Stimulated activated CD4-positive, alpha-beta T cell treated with anti-CD3 and anti-CD28 coated beads, Interleukin-1b, Interleukin-23, amount 100 ng/mL, for 1 hour (primary cell): ENCODE measurements at places on chromosomes 3 and 15.

GRCh38 chr15:85710340-85710842 lies 84.3 kb downstream of the KLHL25 start:
- DNase-seq = no peak

- DNase-seq = no peak
Observed at GRCh38 chr15:88813960-88814359, 10.7 kb downstream of the ACAN start.

DNA sequence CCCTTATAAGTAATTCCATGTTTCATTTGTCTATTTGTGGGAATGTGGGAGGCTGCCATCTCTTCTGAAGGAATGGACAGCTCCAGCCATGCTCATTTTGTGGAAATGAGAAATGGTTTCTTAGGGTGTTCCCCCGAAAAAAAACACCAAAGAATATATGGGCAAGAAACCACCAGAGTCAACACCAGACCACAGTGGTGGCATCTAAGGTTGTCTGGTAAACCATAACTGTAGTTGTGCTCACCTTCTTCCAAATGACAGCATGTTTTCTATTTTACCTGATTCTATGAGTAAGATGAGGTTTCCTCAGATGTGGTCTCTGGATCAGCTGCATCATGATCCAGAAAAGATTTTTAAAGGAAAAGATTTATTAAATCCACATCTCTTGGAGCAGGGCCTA lies 217.0 kb upstream of the C2CD4B start:
- no peak for DNase-seq

DNA sequence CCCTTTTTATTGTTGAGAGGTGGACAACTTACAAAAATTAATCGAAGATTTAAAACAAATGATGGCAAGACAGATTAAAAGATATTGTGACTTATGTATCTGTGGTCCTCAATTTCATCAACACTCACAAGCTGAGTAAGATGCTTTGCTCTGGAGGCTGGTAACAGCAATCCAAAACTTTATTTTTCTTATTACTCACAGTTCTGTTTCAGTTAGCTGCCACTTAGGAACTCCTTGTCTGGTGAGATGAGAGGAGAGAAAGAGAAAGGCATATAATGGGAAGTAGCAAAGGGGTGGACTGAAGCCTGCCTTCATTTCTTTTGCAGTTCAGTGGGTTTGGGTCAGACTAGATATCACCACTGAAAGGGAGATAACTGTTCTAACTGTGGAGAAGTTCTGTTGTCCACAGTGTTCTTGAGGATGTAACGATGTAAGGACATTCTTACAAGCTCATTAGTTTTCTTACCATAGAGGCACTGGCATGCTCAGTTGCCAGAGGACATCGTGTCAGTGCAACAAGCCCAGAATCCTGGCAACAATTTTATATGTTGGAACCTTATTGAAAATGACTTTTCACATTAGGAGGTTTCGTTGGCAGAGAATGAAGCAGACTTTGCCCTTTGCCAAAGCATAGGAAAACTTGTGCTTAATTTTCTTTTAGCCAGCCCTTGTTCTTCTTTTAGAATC lies 93.6 kb downstream of the PLCL2 start:
- DNase-seq = no peak

DNA sequence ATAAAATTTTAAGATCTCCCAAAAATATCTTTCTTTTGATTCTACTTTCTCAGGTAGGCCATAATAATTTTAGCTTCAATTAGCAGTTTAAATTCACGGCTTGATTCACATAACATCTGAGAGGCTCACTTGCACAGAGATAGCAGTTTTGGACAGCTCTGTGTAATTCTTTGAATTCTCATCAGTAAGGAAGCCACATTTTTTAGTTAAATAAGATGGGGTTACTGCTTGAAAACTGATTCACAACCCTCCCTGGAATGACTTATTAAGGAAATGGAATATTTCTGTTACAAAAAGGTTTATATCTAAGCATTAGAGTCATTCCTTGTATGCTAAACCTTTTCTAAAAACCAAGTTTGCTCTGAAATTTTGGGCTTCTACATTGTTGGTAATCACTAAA lies 212.7 kb downstream of the ALCAM start:
- no peak for DNase-seq

- DNase-seq = no peak
Observed at GRCh38 chr3:32136703-32137102, 30.3 kb downstream of the GPD1L start.

GRCh38 chr3:189953551-189953950 lies 167.1 kb downstream of the P3H2 start:
- no peak for DNase-seq

DNA sequence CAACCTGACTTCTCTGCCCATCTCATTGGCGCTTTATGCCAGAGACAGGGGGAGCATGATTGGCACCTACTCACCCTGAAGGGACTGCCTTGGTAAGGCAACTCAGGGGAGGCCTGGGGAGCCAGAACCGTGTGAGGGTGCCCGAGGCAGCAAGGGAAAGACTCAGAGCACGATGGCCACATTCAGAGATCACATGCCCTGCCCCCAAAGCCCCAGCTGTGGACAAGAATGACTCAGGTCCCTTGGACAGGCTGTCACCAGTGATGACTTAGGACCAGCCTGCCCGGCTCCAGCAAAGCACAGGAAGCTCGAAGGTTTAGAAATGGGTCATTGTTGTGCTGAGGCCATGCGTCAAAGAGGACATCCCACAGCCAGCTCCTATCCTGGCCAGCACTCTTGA lies 49.1 kb upstream of the LIMD1 start:
- DNase-seq = no peak

DNA sequence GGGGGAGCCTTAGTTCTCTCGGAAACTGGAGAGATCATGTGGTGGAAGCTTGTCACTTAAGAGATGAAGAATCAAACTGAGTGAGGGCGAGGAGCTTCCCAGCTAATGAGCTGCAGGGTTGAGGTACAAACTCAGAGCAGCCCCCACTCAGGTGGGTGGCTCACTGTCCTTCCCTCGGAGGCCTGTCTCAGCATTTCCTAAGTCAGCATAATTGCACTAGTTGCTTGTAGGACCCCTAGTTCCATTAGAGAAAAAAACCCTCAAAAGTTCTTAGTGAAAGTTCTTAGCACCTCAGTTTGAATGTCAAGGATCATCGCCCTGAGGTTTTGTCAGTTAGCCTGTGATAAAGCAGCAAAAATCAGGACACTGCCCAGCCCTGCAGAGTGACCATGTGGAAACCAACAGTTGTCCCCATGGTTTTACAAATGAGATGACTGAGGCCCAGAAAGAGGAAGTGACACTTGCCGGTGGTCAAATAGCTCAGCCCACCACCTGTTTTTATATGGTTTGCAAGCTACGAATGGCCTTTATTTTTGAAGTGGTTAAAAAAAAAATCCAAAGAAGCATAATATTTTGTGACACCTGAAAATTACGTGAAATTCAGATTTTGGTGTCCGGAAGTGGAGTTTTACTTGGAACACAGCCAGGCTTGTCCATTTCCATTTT lies 11.9 kb downstream of the SMAD6 start:
- DNase-seq = no peak

DNA sequence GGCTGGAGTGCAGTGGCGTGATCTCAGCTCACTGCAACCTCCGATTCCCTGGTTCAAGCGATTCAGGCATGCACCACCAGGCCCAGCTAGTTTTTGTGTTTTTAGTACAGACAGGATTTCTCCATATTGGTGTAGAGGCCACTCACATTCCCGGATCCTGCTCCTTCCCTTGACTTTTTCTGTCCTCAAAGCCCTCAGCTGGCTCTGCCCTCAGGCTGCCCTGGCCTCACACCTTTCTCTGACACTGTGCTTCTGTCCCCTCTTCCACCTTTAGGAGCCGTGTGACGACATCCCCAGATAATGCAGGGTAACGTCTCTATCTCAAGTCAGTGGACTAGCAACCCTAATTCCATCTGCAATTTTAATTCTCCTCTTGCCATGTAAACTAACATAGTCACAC lies 8.6 kb upstream of the CYFIP1 start:
- no peak for DNase-seq

- no peak for DNase-seq
Observed at GRCh38 chr15:67865331-67865730, 25.5 kb upstream of the RNU6-1 start.

- no peak for DNase-seq
Observed at GRCh38 chr15:69311319-69311721, 12.6 kb downstream of the PAQR5 start.

- no peak for DNase-seq
Observed at GRCh38 chr3:84891851-84892250, 66.9 kb upstream of the CADM2 start.

DNA sequence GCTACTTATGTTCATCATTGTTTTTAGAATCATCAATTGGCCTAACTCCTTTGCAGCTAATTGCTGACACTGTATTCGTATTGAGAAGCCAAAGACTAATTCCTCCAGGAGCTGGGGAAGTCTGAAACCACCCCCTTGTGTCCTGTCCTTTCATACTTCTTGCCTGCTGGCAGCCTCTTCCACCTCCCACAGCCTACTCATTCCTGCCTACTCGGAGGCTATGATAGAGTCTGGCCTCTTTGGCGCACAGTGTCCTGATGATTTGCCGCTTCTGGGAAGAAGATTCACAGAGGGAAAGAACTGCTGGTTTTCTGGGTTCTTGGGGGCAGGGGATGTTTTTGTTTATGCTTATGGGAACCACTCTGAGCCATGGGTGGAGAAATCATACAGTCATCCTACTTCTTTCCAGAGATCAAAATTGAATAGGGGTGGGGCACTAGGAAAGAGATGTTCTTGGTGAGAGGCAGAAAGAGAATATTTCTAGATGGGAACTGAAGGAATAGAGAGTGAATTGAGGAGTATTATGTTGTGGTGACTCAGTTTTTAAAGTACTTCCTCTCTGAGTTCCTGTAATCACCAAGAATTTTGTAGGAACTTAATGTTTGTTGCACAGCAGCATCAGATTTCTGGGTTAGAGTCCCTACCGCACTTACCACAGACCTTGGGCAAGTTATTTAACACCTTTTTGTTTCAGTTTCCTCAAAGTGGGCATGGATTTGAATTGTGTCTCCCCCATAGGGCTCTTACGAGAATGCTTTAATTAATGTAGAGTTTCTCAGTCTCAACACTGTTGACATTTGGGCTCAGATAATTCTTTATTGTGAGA lies 22.1 kb upstream of the SCAANT1 start:
- no peak for DNase-seq

GRCh38 chr3:170534227-170534626 lies 51.6 kb downstream of the SLC7A14 start:
- DNase-seq = no peak

DNA sequence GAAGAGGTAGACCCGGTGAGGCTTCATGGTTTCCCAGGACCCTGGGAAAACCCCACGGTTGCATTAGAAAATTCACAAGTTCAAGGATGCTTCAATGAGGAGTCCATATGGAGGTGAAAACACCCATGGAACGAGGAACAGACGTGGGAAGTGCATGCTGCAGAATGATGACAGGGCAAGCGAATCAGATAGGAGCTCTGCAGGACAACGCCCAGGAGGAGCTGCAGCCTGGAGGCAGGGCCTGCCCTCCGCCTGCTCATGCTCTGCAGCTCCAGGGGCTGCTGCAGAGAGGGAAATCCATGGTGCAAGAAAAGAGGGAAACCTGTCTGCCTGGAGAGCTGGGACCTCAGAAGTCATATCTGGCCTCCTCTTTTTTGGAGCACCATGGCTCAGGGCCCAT lies 61.5 kb downstream of the NUP210 start:
- no peak for DNase-seq

- no peak for DNase-seq
Observed at GRCh38 chr3:181279239-181279565, 289.7 kb upstream of the DNAJC19 start.

- no peak for DNase-seq
Observed at GRCh38 chr3:112053229-112053628, 18.7 kb downstream of the TMPRSS7 start.

GRCh38 chr3:188510366-188510765 lies 356.4 kb downstream of the LPP start:
- no peak for DNase-seq

DNA sequence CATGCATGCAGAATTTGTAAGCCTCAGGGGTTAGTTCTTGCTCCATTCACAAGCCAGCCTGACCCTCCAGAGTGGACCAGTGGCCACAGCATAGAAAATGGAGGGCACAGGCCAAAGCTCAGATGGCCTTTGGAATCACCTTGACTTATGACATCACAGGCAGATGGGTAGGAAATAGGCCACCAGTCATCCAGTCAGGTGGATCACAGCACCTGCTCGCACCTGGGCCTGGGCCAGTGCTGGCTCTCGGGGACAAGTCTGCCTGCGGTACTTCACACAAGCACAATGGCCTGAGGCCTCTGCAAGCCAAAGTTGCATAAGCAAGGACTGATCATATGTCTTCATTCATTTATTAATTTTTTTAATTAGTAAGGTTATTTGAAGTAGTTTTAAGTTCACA lies 39.3 kb downstream of the PPCDC start:
- no peak for DNase-seq

DNA sequence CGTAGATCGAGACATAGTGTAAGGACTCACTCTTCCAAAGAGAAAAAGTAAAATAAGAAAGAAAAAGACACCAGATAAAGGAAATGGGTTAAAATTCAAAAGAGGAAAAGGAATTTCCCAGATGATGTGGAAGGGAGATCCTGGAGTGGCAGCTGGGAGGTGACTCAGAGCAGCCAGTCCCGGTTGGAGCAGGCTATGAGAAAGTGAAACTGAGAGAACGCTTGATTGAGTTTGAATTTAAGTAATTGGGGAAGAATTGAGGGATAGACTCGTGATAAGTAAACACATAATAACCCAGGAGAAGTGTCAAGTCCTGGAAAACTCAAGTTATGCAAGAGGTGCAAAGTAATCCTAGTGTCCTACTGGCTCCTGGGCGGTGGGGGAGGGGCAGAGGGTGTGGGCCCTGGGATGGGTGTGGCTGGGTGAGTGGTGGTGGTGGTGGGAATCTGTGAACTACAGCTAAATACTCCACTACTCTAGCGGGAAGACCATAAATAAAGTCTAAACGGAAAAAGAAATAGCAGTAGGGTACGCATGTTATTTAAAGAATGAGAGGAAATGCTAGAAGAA lies 1.2 kb downstream of the PRR20G start:
- DNase-seq = no peak

DNA sequence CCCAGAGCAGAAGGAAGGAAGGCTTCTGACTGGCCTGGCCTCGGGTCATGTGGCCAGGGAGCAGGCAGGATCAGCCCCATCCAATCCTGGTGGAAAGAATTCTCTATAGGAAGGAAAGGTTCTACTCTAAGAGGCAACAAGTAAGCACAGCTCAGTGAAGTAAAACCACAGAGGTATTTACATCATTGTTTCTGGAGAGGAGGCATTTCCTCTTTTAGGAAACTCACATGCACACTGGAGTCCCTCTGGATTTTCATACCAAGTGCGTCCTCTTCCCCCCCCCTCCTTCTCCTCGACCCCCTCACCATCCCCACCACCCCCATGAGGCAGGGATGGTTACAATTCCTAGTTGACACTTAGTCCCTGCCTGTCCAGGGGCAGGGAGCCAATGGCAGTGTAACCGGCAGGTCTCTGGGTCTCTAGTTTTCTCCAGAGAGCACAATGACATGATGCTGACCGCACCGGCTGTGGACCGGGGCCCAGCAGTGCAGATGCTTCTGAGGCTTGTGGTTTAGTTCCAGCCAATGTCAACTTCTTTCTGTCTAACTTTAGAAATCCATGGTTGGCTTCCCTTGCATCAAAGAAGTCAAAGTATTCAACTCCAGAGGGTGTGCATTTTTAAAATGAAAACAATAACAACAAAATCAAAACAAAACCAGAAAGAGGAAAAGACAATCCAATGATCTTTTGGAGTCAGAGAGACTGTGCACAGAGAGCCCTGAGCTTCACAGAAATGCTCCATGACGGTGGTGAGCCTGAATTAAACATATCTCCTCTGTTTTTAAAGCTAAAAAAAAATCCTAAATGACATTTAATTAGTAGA lies 230.3 kb upstream of the TLE3 start:
- no peak for DNase-seq

- no peak for DNase-seq
Observed at GRCh38 chr3:13477943-13478342, 2.2 kb upstream of the HDAC11 start.
